ENCODE measurements at places on chromosomes 3 and 15. TPM values are rescaled to one million over a fixed set of nuclear protein-coding genes. Genes with fewer than 3 reads are reported as not detected.

DNA sequence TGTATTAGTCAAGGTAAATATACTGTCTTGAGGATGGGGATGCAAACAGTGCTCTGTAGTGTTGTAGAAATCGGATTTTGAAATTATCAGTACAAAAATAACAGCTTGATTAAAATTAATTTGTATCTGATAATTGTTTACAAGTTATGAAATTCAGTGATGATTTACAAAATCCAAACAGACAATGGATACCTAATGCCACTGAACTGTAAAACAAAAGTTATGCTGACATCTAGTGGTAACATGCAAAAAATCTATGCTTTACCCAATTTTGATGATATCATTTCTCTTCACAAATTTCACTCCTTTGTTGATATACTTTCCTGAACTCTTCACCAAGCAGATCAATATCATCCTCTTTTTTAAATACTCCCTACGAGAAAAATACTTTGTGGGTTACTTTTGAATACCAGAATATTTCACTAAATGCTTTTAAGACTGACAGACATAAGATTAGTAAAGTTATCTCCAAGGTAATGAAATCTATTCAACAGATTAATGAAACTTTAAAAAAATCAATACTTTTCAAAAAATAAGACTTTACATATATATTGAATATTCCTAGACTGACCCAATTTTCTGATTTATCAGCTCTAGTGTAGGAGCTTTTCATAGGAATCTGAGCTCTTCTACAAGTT, 36.0 kb downstream of the MNS1 start:
- DNase-seq, result no peak

The SERPINI2 gene
- polyA plus RNA-seq, result 0.15 TPM

The DZIP1L gene
- 0.85 TPM for polyA plus RNA-seq

DNA sequence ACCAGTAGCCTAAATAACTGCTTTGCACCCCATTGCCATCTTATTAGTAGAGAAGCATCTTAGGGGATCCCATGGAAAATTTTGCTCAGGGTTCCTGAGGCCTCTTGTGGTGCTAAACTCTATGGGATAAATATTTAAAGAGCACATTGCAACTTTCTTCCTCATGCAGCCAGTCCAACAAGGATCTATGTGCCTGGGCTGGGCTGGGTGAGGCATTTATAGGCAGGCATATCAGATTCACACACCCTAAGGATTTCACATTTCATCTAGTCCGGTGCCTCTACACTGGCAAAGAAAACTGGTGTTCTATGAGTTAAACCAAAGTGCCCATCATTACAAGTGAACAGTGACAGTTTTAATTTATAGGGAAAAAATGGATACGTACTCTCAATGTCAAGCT, 512.3 kb downstream of the EDEM1 start:
- DNase-seq, result no peak

GRCh38 chr3:15756505-15756904, 41.3 kb downstream of the ANKRD28 start:
- DNase-seq, result no peak

The VGLL4 gene
- 13.5 TPM for polyA plus RNA-seq

Data from spleen (tissue), 13 donors.